ENCODE measurements at places on chromosomes 1 and 21.
A peak's percentile ranks its signal among the peaks of the same experiment; 100 is the strongest.

GRCh38 chr1:183180634-183181056, 5.4 kb upstream of the LAMC2 start:
- DNase-seq, result no peak

GRCh38 chr21:43613755-43614638, 45.3 kb downstream of the HSF2BP start:
- no peak for DNase-seq

- no peak for DNase-seq
These were observed 21.8 kb upstream of the SRP9 start for GRCh38 chr1:225755671-225756319.

DNA sequence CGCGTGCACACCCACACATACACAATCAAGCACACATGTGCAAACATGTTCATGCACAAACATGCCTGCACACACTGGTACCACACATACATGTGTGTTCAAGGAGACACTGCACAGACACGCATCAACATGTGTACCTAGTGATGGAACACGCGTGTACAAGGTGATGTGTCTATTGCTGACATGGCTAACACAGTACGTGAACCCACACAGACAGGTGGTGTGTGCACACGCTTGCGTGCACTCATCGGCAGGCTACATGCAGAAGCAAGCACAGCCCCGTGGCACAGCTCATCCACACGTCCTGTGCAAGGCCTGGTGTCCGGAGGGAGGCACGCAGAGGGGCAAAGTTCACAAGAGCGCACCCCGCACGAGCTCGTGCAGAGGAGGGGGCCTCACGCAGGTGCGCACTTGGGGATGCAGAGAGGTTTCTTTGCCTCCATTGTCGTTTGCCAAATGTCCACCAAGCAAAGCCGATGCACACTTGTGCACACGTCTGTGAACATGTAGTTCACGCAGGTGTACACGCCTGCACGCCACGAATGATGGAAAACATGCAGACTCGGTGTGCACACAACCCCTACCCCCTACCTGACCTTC, 969 bp downstream of the ACAP3 start:
- no peak for DNase-seq

DNA sequence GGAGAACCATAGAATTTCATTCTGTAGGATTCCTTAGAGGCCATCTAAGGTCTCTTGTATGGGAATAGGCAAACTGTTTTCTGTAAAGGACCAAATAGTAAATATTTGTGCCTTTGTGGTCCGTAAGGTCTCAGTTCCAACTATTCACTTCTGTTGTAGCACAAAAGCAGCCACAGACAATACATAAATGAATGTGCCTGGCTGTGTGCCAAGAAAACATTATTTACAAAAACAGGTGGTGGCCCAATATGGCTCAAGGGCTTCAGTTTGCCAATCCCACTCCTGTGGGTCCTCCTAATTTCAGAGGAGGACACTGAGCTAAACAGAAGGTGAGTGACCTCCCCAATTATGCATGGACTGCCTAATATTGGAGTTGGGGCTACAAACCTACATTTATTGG, 67.6 kb upstream of the EDEM3 start:
- DNase-seq, result no peak

DNA sequence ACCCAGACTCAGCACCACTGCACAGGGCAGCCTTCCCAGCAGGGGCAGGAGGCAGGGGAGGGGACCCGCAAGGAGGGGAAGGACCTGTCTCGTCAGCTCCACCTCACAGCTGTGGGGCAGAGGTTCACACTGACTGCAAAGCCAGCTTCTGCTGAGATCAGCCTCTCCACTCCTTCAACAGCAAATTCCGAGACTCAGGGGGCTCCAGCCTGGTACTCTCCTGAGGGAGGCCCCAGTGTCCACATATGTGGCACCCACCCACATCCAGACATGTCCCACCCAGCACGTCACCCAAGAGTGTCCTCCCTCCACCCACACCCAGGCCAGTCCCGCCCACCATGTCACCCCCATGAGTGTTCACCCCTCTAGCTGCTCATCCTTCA, 329.5 kb downstream of the NPHP4 start:
- no peak for DNase-seq

DNA sequence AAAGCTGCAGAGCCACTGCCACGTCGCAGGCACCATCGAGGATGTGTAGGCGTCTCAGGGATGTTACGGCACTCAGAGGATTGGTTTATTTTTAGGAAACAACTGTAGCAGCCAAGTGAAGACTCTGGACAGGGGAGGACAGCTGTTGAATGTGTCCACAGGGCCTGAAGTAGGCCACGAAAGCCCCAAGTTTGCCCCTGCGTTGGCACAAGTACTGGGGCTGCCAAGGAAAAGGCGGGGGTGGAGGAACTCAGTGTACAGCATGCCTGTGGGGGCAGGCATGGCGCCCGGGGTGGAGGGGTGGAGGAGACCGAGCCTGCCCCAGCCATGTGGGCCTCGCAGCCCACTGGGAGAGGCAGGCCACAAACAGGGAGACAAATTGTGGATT, 89.7 kb downstream of the ADARB1 start:
- DNase-seq, result no peak

GRCh38 chr1:93876244-93876643, 2.8 kb downstream of the DNTTIP2 start:
- no peak for DNase-seq

- DNase-seq, result no peak
These were observed 19.8 kb downstream of the ATP6V1G3 start for GRCh38 chr1:198520524-198521254.

DNA sequence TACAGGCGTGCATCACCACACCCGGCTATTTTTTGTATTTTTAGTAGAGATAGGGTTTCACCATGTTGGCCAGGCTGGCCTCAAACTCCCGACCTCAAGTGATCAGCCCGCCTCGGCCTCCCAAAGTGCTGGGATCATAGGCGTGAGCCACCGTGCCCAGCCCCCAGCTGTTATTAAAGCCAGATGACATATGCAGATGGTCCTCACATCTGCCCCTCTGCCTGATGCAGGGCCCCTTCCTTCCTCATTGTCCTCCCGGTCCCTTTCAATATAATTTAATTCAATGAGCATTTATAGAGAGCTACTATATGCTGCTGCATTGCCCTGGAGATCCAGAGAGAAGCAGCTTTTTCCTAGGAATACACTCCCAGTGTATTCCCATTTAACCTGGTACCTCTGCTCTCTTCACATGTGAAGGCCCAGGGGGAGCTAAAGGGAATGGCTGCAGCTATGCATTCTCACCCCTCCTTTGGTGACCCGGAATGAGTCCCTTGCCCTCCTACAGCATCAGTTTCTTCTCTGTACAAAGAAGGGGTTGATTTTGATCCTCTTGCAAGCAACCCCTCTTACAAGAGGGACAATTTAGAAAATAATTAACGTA, 55.6 kb downstream of the L1TD1 start:
- DNase-seq, result no peak

DNA sequence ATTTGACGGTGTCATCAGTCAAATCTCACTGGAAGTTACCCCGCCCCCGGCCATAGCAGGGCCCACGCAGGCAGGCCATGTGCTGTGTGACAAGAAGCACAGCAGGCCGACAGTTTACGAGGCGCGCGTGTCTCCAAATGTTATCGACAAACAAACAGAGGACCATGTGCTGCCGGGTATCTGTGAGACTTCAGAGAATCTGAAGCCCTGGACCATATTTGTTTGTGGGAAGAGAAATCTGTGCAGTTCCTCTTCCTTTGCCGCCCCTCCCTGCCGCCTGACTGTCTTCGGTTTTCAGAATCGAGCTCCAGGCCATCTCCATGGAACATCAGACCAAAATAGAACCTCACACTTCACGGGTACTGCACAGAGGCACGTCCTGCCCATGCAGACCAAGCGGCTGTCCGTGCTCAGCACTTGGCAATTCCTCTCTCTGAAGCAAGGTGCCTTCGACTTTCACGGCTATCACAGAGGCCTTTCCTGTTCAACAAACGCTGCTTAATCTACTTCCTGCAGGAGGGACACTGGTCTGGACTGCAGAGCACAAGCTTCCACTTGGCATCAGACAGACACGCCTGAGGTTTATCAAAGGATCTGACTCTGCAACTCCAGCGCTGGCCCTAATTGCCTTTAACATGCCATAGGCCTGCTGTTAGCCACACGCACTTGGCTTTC, 135.7 kb upstream of the KRTAP19-8 start:
- no peak for DNase-seq

DNA sequence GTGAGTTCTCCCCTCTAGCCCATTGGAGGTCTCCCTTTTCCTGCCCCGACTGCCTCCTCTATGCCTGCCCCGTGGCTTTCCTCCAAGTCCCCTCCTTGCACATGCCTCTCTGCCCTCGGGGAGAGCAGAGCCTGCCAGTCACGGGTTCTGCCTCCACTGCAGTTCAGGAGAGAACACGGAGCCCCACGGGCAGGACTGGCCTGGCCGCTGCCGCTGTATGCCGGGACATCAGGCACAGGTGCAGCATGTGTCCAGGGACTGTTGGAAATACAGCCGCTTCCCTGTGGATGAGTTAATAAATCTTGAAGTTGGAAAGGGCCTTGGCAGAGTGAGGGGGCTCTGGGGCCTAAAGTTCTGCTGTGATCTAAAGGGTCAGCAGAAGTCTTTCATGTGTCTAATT, 676.6 kb downstream of the MATN1 start:
- no peak for DNase-seq

DNA sequence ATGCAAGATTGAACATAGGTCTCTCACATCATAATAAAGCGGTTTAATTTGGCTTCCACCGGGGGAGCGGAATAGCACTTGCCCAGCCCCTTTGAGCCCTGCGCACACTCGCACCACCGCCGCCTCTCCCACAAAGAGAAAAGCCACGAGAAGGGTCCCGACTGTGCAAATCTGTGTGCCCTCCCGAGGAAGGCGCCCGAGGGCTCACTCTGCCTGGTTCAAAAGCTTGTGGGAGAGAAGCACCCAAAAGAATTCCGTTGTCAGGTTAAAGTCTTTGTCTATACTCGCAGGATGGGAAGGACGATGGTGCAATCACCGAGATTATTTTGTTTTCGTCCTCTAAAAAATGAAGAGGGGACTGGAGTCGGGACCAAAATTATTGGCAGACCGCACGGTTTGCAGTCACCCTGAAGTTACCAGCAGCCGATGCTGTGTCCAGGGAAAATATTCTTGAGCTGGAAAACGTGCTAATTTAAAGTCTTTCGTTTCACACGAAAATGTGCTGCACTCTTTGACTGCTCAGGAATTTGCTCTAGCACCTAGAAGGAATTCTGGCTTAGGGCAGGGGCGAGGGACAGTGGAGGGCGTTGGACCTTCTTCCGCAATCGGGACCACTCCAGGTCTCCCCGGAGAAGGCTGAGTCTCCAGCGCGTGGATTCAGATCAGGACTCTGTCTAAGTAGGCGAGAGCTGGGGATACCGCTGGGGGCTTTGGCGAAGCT, 6.6 kb upstream of the SIM2 start:
- DNase-seq, result no peak

DNA sequence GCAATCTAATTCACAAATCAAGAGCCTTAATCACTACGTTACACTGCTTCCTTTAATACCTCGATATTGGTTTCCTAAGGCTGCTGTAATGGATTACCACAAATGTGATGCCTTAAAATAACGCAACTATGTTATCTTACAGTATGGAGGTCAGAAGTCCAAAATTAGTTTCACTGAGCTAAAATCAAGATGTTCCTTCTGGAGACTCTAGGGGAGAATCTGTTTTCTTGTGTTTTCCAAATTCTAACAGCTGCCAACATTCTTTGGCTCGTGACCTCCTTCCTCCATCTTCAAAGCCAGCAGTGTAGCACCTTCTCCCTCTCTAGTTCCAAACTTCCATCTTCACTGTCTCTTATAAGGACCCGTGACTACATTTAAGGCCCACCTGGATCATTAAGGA, 335.0 kb upstream of the NFIA start:
- no peak for DNase-seq

DNA sequence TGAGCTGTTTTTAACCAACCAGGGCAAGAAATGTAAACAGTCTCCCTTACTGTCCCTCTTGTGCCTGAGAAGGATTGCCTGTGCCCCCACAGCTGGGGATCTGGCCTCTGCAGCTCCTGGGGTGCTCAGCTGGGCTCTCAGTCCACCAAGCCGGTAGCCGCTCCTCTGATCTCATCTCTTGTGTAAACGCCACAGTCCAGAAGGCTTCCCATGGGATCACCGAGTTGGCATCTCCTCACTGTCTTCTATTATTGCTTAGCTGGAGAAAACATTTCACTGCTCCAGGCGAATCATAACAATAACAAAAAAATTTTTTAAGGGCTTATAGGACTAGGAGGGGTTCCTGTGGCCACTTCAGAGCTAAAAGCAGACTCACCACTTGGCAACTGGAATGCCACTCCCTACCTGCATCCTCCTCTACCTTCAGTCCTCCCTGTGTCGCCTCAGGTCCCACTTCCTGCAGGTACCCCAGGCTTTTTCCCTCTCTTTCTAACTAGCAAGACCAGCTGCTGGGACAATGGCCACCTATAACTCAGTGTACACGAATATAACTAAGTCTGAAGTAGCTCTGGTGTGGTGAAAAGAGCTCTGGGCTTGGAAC, 75.8 kb downstream of the ATP1A1 start:
- no peak for DNase-seq

DNA sequence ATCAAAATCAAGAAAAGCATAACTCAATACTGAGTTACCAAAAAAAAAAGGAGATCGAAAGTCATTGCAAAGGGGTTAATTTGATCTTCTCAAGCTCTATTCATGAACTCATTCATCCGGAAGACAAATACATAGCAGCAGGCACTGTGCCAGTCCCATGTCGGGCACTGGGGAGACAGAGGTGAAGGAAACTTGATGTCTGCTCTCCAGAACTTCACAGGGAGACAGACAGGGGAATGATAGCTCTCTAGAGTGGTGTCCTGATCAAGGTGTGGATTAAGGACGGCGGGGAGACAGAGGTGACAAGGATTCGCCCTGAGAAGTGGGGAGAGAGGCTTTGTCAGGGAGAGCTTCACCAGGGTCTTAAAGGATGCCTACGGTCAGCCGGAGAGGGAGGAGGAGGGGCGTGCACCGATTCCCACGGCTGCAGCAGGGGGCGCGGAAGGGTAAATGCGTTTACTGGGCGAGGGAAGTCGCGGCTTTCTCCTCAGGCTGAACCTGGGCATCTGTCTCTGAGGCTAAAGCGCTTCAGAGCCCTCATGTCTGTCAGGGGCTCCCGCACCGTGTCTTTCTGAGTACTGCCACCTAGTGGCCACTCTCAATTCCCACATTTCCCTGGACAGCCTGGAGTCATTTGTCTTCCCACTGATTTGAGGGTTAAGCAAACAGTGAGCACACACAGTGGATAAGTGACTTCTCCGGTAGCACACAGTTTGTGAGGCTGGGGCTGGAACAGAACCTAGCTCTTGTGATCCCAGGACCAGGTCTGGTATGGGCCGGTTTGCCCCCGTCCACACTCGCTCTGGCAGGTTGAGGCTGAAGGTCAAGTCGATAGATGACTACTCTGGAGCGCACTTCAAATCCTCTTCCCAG, 152.8 kb downstream of the TENT5C start:
- DNase-seq, result peak; percentile 51
